ENCODE measurements at places on chromosomes 7 and 10.

GRCh38 chr7:139374246-139374645 is 14.6 kb downstream of the LUC7L2 start:
- no peak for DNase-seq

GRCh38 chr7:156785998-156786543 is 106.9 kb downstream of the LMBR1 start:
- DNase-seq, result no peak

- DNase-seq, result no peak
Measured at GRCh38 chr10:132299371-132300336, 8.1 kb downstream of the STK32C start.

DNA sequence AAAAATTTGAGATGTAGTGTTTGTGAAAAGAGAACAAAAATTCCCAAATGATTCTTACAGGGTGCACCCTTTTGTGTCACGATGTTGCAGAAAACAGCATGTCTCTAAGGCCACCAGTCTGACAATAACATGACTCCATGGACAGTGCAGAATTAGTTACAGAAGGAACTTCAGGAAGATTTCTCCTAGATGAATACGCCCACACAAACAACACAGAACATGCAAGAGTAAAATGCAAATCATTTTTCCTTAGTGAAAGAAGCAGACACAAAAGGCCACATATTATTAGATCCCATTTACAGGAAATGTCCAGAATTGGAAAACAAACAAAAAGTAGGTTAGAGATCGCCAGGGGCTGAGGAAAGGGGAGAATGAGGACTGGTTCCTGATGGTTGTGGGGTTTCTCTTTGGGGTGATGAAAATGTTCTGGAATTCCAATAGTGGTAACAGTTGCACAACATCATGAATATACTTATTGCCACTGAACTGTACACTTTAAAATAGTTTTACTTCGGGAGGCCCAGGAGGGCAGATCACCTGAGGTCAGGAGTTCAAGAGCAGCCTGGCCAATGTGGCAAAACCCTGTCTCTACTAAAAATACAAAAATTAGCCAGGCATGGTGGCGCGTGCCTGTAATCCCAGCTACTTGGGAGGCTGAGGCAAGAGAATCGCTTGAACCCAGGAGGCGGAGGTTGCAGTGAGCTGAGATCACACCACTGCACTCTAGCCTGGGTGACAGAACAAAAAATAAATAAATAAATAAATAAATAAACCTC is 10.2 kb downstream of the ZC3HAV1 start:
- no peak for DNase-seq

All from activated naive CD8-positive, alpha-beta T cell treated with anti-CD3 and anti-CD28 coated beads, Interleukin-2, amount 50 U/mL, for 16 hours (primary cell).